ENCODE measurements at places on chromosomes 4 and X.

- DNase-seq, result no peak
These were observed 94.1 kb downstream of the RTL5 start for GRCh38 chrX:72037601-72038000.

- no peak for DNase-seq
These were observed 2.3 kb downstream of the GRPR start for GRCh38 chrX:16125520-16126149.

GRCh38 chr4:110621328-110621812, 1.5 kb downstream of the PITX2 start:
- DNase-seq, result no peak

GRCh38 chrX:116292183-116292582, 121.6 kb downstream of the AGTR2 start:
- no peak for DNase-seq

GRCh38 chr4:128298852-128299251, 11.2 kb upstream of the PGRMC2 start:
- DNase-seq, result no peak

DNA sequence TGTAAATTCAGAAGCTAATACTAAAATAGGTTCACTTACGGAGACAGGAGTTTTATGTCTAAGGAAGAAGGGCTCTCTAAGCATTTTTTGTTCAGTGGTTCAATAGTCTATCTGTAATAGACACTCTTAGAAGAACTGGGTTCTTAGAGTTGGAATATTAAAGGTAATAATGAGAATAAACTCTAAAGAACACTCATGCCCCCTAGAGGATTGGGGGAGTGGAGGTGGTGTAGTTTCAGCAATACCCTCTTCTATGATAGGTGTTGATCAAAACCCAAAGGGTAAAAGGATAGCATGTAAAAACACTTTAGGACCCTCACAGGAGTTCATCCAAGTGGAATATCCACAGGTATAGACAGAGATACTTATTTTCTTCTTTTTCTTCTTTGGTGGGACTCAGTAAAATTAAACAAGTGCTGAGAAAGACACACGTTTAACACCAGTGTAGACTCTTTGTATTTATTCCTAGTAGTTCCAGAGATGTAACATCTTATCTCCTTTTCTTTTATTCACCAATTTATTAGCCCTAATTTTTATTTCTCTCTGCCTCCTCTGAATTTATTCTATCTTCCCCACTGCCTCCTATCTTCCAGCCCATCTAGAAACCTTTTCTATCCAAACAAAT, 25.7 kb upstream of the MND1 start:
- DNase-seq, result no peak

DNA sequence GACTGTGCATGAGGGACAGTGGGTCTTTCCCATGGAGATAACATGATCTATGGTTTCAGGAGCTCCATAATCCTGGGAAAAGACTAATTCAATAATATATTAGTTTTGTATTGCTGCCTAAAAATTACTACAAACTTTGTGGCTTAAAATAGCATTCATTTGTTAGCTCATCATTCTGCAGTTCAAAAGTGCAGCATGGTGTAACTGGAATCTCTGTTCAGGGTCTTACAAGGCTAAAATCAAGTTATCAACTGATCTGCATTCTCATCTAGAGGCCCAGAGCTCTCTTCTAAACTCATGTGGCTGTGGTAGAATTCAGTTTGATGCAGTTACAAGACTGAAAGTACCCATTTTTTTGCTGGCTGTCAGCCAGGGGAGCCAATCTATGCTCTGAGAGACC, 66.7 kb downstream of the LHFPL1 start:
- no peak for DNase-seq

DNA sequence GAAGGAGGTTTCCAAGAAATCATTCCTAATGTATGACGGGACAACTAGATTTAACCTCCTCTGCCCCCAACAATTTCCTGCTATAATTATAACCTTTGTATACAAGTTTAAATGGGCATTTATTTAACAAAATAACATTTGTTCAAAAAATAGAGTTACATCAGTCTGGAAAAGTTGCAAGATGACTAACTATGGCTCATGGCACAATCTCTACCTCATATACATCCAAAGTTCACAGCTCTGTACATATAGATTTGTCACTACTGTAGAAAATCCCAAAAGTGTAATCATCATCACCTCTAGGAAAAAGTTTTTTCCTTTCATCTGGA, 3.8 kb upstream of the RPS6KA3 start:
- DNase-seq, result no peak

GRCh38 chrX:120755066-120755846, 120.4 kb downstream of the CT47B1 start:
- DNase-seq, result no peak

GRCh38 chrX:29890646-29891200, 324.6 kb upstream of the MAGEB2 start:
- DNase-seq, result no peak

DNA sequence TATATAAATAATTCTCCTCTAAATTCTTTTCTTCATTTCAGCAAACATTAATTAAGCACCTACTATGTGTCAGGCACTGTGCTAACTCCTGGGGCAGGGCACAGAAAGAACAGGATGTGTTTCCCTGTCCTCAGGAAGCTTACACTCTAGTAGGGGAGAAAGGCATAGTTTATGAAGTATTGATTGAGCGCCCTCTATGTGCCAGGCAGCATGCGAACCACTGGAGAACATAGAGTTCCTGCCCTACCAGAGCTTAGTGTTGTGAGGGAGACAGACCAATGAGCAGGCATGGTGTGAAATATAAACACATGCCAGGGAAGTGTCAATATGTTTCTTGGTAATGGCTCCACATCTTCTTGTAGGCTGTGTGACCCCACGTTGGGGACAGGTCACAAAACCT, 3.7 kb downstream of the ADGRG4 start:
- no peak for DNase-seq

DNA sequence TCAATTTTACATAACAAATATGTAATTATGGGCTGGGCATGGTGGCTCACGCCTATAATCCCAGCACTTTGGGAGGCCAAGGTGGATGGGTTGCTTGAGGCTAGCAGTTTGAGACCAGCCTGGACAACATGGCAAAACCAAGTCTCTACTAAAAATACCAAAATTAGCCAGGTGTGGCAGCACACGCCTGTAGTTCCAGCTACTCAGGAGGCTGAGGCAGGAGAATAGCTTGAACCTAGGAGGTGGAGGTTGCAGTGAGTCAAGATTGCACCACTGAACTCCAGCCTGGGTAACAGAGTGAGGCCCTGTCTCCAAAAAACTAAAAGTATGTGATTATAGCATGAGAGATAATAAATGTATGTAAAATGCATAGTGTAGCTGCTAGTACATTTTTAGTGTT, 229.0 kb downstream of the PPARGC1A start:
- DNase-seq, result no peak

DNA sequence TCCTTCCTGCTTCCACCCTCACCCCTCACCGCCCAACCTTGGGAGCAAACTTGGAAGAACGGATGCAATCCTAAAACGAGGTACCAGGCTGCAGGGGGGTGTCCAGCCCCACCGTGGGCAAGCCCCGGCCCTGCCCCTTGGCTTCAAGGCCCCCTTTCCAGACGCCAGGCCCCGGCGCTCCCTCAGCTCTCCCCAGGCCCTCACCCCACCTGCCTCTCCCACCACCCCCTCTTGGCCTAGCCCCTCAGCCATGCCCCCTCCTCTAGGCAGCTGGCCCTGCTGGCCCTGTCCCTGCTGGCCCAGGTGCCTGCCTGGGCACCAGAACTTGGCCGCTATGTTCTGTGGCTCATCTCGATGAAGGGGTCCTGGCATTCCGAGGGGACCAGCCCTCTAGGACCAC, 33.8 kb downstream of the LRPAP1 start:
- no peak for DNase-seq

Data from activated gamma-delta T cell treated with Interleukin-2 at 50 U/mL for 16 hours (primary cell).